ENCODE measurements at places on chromosomes 13 and 19.

- DNase-seq = no peak
Observed at GRCh38 chr19:47637550-47637949, 28.6 kb downstream of the BICRA start.

DNA sequence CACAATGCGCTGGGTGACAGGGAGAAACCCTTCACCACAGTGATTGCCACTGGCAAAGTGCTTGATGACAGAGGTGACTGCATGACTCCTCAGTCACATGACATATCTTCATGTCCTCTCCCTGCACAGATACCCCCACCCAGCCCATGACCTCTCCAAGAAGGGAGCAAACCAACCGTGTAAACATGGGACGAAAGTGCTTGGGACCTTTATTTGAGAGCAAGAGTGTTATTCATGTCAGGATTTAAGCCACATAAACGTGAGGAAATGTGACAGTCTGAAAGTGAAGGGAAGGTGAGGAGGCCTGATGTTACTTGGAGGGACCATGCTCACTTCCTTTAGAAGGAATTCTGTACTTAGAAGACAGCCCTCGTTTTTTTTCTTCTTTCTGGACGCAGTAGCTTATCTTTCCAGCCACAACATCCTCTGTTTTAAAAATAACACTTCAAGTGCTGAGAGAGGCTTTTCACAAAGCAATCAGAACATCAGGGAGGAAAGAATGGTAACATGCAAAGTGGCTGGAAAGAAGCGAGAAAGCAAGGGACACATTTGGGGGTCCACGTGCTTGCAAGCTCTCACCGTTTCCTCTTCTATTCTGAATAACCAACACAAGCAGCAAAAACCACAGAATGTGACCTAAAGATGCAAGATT, 35.6 kb downstream of the EPS15L1 start:
- DNase-seq = no peak

- DNase-seq = peak; percentile 94
Observed at GRCh38 chr19:7488736-7489353, at the start of gene PEX11G. Gene PEX11G (minus strand): TSS chr19:7489035. CDS start chr19:7489010, 25 bp downstream.

DNA sequence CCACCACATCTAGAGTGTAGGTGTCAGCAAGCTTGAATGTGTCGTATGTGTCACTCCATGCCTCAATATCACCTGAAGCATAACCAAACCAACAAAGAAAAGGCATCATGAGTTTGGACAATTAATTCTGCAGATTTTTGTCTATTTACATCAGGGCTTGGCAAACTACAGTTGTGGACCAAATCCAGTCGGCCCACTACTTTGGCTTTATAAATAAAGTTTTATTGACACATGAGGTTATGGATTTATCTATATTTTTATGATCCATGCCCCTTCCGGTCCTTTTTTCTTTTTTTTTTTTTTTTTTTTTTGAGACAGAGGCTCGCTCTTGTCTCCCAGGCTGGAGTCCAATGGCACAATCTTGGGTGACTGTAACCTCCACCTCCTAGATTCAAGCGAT, 9.2 kb upstream of the CABP5 start:
- DNase-seq = no peak

DNA sequence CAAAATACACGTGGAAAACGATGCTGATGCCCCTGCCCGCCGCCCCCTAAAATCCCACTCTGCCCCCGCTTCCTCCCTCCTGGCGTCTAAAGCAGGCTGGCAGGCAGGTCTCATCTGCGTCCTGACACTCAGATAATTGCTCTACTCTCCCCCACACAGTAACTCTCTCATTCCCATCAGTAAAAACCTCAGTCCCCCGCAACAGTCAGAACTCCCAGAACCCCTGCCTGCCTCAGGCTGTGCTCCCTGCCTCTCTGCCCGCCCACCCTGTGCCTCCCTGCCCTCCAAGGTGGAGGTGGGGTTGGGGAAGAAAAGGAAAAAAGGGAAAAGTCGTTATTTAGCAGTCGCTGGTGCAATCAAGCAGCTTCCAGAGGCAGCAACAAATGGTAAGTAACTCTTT, 473.7 kb downstream of the EFNB2 start:
- DNase-seq = peak; percentile 45

DNA sequence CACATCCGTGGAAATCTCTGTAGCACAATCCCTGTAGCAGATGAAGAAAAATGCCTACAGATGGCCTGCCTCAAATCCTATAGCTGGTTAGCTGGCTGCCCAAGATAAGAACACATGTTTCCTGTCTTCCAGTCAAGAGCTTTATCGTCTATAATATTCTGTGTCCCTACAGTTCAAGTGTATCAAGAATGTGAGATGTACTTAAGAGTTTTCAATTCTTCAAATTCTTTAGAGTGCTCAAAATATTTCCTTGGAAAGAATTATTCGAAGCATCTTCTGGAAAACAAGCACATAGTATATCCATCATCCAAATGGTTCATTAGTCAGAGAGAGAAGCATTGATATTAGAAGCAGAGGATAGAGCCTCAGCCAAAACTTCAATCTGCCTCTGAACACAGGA, 239.8 kb downstream of the COG6 start:
- no peak for DNase-seq

GRCh38 chr13:34640179-34640992, 301.7 kb upstream of the NBEA start:
- DNase-seq = no peak

DNA sequence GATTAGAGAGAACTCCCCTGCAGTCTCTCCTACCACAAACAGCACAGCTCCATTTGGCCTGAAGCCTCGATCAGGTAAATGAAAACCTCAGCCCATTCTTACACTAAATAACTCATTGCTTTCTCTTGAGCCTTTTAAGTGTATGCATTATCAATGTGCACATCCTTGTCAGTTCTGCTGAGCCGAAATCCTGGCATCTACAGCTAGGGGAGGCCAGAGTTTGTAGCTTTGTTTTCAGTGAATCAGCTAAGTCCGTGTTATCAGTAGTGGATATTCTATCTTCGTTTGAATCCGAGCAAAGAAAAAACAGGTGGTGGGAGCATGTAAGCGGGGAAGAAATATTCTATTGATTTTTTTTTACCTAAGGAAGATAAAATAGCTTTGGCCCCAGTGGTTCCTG, 84.4 kb downstream of the ESD start:
- no peak for DNase-seq

- no peak for DNase-seq
Observed at GRCh38 chr13:28574617-28575142, 79.8 kb upstream of the FLT1 start.

- DNase-seq = no peak
Observed at GRCh38 chr19:4037301-4037949, 29.3 kb downstream of the ZBTB7A start.

DNA sequence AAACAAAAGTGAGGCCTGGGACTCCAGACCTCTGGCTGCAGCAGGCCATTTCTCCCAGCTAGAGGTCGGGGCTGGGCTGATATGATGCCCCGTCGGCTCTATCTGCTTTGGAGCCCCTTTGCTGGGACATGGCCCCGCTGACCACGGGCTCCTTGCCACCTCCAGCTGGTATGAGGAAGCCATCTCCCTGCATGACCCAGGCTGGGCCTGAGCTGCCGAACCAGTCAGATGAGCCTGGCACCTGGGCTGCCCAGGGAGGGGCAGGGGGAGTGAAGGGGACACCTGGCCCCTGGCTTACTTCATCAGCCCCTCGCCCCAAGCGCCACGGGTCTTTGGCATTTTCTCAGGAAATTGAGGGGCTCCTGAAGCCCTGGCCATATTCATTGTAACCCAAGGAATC, 7.8 kb downstream of the ZSWIM4 start:
- no peak for DNase-seq

DNA sequence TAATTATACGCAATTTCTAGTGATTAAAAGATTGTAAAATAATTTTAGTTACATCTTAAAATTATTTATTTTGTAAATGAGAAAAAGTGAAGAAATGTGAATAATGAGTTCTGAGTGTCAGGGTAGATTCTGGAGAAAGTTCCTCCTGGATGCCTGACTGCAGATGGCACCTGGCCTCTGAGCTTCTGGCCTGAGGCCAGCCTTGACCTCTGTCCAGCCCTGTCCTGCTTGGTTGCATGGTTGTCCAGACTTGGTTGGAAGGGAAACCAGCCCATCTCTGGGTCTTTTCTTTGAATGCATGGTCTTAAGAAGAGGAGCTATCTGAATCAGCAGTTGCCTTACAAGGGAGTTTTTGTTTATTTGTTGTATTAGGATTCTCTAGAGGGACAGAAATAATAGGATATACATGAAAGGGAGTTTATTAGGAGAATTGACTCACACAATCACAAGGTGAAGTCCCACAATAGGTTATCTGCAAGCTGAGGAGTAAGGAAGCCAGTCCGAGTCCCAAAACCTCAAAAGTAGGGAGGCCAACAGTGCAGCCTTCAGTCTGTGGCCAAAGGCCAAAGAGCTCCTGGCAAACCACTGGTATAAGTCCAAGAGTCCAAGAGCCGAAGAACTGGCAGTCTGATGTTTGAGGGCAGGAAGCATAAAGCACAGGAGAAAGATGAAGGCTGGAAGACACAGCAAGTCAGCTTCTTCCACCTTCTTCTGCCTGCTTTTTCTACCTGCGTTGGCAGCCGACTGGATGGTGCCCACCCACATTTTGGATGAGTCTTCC, 385.8 kb downstream of the ZNF536 start:
- no peak for DNase-seq

DNA sequence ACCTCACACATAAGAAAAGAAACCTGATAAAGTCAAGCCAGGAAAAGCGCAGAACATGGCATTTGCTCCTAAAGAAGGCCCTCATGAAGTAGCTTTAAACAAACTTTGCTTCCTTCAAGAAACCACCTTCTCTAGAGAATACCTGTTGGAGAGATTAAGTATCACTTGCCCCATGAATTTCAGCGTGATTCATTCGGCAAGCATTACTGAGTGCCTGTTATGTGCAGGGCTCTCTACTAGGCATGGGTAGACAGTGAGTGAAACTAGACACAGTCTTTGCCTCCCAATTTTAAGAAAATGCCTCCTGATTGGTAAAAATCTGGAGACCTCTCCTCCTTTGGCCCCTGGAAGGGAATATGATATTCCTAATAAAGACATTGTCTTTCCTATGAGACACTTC, 475.8 kb upstream of the NBEA start:
- no peak for DNase-seq

DNA sequence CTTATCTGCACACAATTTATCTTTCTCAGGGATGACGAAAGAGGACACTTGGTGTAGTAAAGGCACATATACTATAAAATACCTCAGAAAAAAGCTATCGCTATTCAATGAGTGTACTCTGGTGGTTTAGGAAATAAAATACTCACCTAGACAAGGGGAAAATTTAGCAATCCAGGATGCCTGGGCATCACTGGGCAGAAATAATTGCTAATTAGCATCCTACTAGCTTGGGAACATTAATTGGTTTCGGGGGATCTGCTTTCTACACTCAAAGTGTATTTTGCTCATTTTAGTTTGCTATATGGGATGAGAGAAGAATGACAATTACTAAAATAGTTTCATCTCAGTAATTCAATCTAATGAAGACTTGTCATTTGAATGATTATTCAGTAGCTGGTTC, 60.3 kb downstream of the OLFM4 start:
- DNase-seq = no peak

- no peak for DNase-seq
Observed at GRCh38 chr19:4597975-4598671, 38.6 kb upstream of the SEMA6B start.
